A375 (cell line): ENCODE measurements at places on chromosomes 12 and 14. TPM values are rescaled to one million over a fixed set of nuclear protein-coding genes. Genes with fewer than 3 reads are reported as not detected.

The FERMT2 gene
- total RNA-seq: 20.3 and 20.5 TPM in 2 replicates

The ESR2 gene
- total RNA-seq: 0.15 TPM in 1 of 2 replicates, not detected in the other

The OASL gene
- 0.87 and 1.2 TPM in 2 replicates for total RNA-seq

The B4GALNT3 gene
- total RNA-seq: 2.2 and 2.3 TPM in 2 replicates

The SLC8A3 gene
- total RNA-seq: not detected in 2 replicates

The TMEM253 gene
- total RNA-seq: 0.53 TPM in 1 of 2 replicates, not detected in the other

The TDRD9 gene
- not detected in 2 replicates for total RNA-seq

The COCH gene
- 3.5 and 5.4 TPM in 2 replicates for total RNA-seq

The MORN3 gene
- total RNA-seq: 0.72 and 1.5 TPM in 2 replicates
